ENCODE measurements at places on chromosomes 6 and 20. TPM values are rescaled to one million over a fixed set of nuclear protein-coding genes. Genes with fewer than 3 reads are reported as not detected.
A peak's percentile ranks its signal among the peaks of the same experiment; 100 is the strongest.

DNA sequence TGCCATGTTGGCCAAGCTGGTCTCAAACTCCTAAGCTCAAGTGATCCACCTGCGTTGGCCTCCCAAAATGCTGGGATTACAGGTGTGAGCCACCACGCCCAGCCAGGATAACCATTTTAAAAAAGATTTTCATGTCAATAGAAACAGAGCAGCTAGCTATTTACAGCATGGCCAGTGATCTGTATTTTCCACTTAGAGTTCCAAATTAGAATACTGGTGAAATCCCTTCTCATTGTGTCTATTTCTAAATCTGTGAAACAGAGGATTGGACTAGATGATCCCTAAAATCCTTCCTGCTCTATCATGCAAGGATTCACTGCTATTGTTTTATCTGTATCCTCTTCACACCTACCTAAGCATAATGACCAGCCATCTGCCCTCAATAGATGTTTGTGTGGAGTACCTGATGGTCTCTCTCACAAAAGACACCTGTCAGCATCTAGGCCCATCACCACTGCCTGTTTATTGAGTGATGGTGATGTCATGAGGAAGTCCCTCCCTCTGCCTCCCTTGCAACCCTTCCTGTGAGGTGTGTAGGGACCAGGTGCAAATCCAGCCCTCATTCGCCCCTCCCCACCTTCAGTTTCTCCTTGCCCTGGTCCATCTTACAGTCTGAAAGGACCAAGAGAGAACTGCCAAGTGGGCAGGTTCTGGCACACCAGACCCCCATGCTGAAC, 26.5 kb upstream of the SMIM29 start:
- no peak for DNase-seq

DNA sequence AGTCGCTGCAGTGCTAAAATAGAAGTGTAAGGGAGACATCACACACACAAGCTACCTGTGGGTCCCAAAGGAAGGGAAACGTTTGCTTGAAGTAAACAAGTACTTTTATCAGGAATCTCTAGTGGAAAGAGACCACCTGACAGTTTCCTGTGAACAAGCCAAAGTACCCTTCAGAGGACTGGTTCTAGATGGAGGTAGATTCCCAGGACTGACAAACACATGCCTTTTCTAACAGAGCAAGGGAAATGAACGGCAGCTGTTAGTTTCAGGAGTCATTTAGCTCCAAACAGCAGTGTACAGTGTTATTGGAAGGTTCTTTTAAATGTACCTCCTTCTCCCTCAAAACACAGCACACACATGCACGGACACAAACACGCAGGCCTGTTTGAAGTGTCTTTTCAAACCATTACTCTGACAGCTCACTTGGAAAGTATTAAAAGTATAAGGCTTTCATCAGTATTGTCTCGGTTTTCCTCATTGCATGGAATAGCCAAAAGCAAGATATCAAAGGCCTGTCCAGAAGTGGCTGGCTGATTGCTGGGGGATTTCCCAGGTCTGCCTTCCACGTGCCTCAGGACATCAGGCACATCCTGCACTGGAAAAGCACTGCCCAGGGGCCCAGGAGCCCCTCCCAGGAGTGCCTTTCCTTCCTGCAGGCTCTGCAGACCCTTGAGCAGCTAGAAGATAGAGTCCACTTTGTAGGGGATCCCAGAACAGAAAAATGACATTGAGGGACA, 393.2 kb upstream of the SOX4 start:
- no peak for DNase-seq

FAXC gene
- 0.07 TPM for total RNA-seq

GRCh38 chr6:53546281-53546680, 1.4 kb upstream of the GCLC start:
- DNase-seq = no peak

DNA sequence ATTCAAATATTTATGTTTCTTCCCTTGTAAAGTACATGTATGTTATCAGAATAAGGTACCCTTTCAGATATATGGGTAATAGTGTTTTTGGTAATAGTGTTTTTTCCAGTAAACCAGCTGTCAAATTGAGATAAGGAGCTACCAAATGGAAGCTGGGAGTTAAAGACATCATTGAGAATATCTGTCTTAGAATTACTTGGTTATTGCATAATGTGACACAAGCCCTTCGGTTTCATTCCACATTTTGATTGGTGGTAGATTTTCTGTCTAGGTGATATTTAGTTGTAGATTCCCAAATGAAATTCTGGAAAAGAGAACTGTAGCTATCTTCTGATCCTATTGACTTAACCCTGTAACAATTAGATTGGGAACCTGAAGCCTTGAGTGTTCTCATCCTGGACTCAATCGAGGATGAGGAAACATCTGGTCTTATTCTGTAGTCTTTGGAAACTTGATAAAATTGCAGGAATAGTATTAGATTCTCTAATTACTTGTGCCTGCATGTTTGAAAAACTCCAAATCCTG, 75.1 kb upstream of the SYNJ2 start:
- peak; percentile 48 for DNase-seq

DNA sequence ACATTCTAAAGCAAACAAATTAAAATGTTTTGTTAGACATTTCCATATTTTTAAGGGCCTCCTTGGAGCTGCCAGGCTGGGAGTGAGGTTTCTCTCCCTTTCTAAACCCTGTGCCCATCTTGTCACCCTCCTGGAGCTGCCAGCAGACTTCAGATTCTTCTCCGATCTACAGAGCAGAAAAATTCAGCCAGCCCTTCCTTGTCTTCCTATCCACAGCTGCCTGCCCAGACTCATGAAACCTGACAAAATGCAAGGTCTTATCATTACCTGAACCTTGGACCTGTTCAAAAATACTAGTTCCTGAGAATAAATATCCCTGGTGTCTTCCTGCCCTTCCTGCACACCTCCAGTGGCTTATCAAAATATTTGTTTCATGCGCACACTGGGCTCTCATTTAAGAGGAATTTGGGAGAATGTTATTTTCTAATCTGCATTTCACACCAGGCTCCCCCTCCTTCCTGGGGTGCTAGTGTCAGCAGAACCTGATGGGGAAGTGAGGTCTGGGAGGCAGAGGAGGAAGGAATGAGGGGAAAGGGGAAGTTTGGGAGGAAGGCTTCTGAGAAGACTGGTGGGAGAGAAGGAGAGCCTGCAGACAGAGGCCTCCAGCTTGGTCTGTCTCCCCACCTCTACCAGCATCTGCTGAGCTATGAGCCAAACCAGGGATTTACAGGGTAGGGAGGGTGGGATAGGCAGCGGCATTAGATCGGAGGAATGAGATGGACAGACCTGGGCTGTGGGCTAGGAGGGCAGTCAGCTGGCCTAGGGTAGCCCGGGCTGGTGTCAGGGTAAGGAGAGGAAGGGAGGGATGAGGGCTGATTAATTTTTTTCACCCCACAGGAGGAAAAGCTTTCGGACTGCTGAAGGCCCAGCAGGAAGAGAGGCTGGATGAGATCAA, at the start of gene AIF1:
AIF1 (plus strand) TSS at position 551 of the 895 bp plus-strand sequence; CDS start at position 647, 96 bp downstream.
- DNase-seq = no peak

DDX43 gene
- 0.14 TPM for total RNA-seq

- DNase-seq = no peak
Observed at GRCh38 chr6:113317891-113318574, 539.1 kb upstream of the MARCKS start.
